A549 treated with Mapracorat at 1 μM for 4 hours (cell line): ENCODE measurements at places on chromosomes 2 and 18. TPM values are rescaled to one million over a fixed set of nuclear protein-coding genes. Genes with fewer than 3 reads are reported as not detected.

Gene RBKS
- total RNA-seq = 6.7 to 9.2 TPM (median 8.3 TPM) in 5 replicates

Gene MC4R
- not detected in 5 replicates for total RNA-seq

Gene MYO5B
- 7.8 to 10.5 TPM (median 9.4 TPM) in 5 replicates for total RNA-seq

Gene SAG
- not detected in 5 replicates for total RNA-seq

Gene ODC1
- 149 to 169 TPM (median 161 TPM) in 5 replicates for total RNA-seq

Gene FNDC4
- 3.5 to 5.3 TPM (median 3.8 TPM) in 5 replicates for total RNA-seq

Gene REG3G
- total RNA-seq = not detected in 5 replicates

Gene NYAP2
- total RNA-seq = 0.02 TPM in 1 of 5 replicates, not detected in the others

Gene GALR1
- not detected in 5 replicates for total RNA-seq

Gene PSMA8
- total RNA-seq = not detected in 5 replicates

Gene LYPD6B
- total RNA-seq = not detected in 5 replicates

Gene HOXD1
- 0.06 to 0.19 TPM (median 0.17 TPM) in 5 replicates for total RNA-seq

Gene CRYGC
- total RNA-seq = not detected in 5 replicates

Gene SPEG
- 6.6 to 11.2 TPM (median 7.6 TPM) in 5 replicates for total RNA-seq

Gene TTC21B
- 3.5 to 5.9 TPM (median 4.9 TPM) in 5 replicates for total RNA-seq

Gene UGT1A10
- total RNA-seq = 0.06 TPM in 1 of 5 replicates, not detected in the others

Gene ST6GAL2
- 13.0 to 17.3 TPM (median 16.8 TPM) in 5 replicates for total RNA-seq

Gene SLC5A7
- total RNA-seq = not detected in 5 replicates

Gene RIT2
- not detected in 5 replicates for total RNA-seq

Gene ARHGAP28
- total RNA-seq = 0.02 to 0.49 TPM (median 0.12 TPM) in 3 of 5 replicates, not detected in the others

Gene MAP2
- total RNA-seq = 0.74 to 1.9 TPM (median 1.4 TPM) in 5 replicates

Gene LPIN1
- total RNA-seq = 8.1 to 10.8 TPM (median 9.5 TPM) in 5 replicates

Gene CAVIN2
- 32.3 to 50.6 TPM (median 48.1 TPM) in 5 replicates for total RNA-seq

Gene SLC23A3
- total RNA-seq = 0.59 to 1.1 TPM (median 0.86 TPM) in 5 replicates

Gene NDC80
- 12.5 to 15.4 TPM (median 13.3 TPM) in 5 replicates for total RNA-seq

Gene FOXD4L1
- total RNA-seq = 0.16 to 0.63 TPM (median 0.31 TPM) in 5 replicates

Gene HJURP
- total RNA-seq = 58.1 to 61.5 TPM (median 59.1 TPM) in 5 replicates

Gene NPPC
- 0.31 to 0.59 TPM (median 0.40 TPM) in 4 of 5 replicates, not detected in the other for total RNA-seq

Gene CNGA3
- 0.06 TPM in 1 of 5 replicates, not detected in the others for total RNA-seq

Gene OSBPL1A
- 10.6 to 19.4 TPM (median 13.6 TPM) in 5 replicates for total RNA-seq
